Cardiac atrium fibroblast (primary cell): ENCODE measurements at places on chromosomes 4 and X. TPM values are rescaled to one million over a fixed set of nuclear protein-coding genes. Genes with fewer than 3 reads are reported as not detected.

Gene NUDT11
- total RNA-seq, result 5.5 and 8.3 TPM in 2 replicates

Gene REPS2
- 0.18 and 0.81 TPM in 2 replicates for total RNA-seq

Gene MAGEC1
- total RNA-seq, result not detected in 2 replicates

Gene SMARCA1
- 31.1 and 31.6 TPM in 2 replicates for total RNA-seq

Gene FAM184B
- total RNA-seq, result under 0.01 TPM in 1 of 2 replicates, not detected in the other

Gene F8A1
- total RNA-seq, result 0.72 and 1.9 TPM in 2 replicates

Gene COL25A1
- not detected in 2 replicates for total RNA-seq

Gene PAGE4
- total RNA-seq, result not detected in 2 replicates

Gene MYOZ2
- 0.16 and 1.8 TPM in 2 replicates for total RNA-seq

Gene SLC38A5
- 34.8 and 64.5 TPM in 2 replicates for total RNA-seq

Gene AASDH
- total RNA-seq, result 6.3 and 7.9 TPM in 2 replicates

Gene GALNT7
- total RNA-seq, result 14.7 and 18.1 TPM in 2 replicates

Gene PITX2
- not detected in 2 replicates for total RNA-seq

Gene ADH4
- 0.16 TPM in 1 of 2 replicates, not detected in the other for total RNA-seq

Gene MAGED4
- total RNA-seq, result 19.8 and 133 TPM in 2 replicates

Gene TASL
- not detected in 2 replicates for total RNA-seq

Gene PAGE2B
- not detected in 2 replicates for total RNA-seq

Gene USP17L18
- not detected in 2 replicates for total RNA-seq

Gene VSIG4
- total RNA-seq, result not detected in 2 replicates

Gene AADAT
- 2.0 and 5.3 TPM in 2 replicates for total RNA-seq

Gene TLR1
- 1.6 and 1.8 TPM in 2 replicates for total RNA-seq

Gene ERAS
- total RNA-seq, result not detected in 2 replicates

Gene PRR27
- total RNA-seq, result not detected in 2 replicates

Gene HAND2
- 11.0 TPM in 2 replicates for total RNA-seq

Gene LIMCH1
- total RNA-seq, result 12.6 and 22.7 TPM in 2 replicates

Gene PASD1
- total RNA-seq, result not detected in 2 replicates
